ENCODE measurements at places on chromosomes 7 and 10.

GRCh38 chr7:150357270-150357669 lies 11.4 kb upstream of the REPIN1 start:
- DNase-seq = peak; percentile 56

DNA sequence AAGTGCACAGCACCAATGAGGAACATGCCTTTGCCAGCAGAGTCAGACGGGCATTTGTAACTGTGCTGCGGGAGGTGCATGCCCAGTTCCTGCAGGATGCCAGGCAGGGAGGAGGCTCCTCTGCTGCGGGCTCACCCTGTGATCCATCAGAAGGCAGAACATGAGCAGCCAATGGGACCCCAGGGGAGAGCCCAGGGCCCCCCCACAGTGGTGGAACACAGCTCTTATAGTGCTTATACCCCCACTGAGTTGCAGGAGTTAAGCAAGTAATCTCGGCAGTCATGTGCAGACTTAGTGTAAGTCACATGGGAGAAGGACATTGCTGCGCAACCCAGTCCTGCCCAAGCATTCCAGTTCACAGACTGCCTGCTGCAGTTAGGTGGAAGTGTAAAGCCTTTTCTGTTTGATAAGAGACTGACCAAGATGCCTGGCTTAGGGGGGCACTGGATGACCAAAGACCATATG lies 120.3 kb upstream of the TMEM106B start:
- no peak for DNase-seq

DNA sequence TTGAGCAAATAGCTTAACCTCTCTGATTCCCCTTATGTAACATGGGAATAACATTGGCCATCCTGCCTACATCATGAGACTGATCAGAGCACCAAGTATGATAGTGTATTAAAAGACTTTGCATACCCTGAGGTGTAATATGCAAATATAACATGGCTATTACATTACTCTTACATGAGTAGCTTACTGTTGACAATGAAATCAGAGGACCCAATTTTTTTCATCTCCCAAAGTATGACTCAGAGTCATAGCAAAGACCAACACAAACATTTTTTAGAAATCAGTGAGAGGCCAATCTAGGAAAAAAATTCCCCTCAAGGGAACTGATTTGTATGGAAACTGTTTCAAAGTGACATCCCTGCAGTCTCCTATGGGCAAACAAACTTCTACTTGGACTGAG lies 47.0 kb upstream of the TMEM140 start:
- no peak for DNase-seq

- DNase-seq = no peak
These were observed 103.2 kb downstream of the NRBF2 start for GRCh38 chr10:63236113-63236935.

GRCh38 chr10:132878091-132878729 lies 64.2 kb downstream of the CFAP46 start:
- DNase-seq = no peak

DNA sequence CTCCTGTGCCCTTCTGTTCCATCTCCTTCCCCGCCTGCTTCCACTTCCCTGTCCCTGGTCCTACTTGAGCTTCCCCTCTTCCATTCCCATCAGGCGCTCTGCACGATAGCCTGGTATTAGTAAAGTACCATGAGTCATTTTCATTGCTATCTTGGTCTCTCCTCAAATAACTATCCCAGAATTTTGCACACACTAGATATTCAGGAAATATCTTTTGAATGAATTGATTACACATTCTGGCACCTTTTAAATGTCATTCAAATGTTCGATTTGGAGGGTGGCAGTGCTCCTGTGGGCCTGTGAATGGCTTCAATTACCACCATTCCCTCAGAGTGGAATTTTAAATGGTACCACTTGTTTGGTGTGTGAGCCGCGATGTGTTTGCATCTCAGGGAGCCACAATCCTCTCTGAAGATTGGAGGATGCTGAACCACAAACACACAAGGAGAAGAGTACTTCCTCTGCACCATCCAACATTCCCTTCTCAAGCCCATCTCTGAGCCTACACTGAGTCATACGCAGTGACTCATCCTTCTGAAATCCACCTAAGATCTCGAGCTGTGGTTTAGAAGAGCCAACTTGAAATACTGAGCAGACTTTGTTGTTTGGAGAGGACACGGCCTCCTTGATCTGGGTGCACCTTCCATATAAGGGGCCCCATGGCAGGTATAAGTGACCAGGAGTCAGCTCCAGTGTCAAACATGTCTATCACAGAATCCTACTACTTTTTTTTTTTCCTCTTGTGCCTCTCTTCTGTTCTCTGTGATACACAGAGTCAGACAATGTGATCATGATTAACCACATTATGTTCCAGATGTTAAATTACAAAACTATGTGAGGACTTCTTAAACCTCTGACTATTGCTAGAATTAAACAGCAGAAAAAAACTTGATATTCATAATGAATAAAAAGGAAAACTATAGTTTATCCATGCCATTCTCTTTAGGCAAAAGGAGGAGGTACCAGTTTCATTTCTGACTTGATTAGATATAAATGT lies 81.9 kb downstream of the BMPER start:
- DNase-seq = no peak

DNA sequence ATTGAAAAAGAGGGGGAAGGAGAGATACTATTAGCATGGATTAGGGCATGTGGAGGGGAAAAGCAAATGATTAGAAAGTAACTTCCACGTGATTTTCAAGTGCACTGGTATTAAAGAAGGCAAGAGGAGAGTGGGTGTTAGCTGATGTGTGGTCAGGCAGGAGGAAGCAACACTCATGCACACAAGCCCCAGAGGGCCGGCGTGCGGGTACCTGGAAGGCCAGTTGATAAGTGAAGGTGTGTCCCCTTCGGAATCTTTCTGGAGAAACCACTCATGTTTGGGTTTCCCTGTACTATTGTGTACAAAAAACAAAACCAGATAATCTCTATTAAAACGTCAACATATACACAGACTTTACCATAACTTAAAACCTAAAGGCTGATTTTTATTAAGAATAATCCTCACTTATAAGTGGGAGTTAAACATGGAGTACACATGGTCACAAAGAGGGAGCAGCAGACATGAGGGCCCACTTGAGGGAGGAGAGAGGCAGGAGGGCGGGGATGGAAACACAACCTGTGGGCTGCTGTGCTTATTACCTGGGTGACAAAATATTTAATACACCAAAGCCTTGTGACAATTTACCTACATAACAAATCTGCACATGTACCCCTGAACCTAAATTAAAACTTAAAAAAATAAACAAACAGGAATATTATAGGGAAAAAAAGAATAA lies 98.9 kb downstream of the SVIL start:
- DNase-seq = no peak

DNA sequence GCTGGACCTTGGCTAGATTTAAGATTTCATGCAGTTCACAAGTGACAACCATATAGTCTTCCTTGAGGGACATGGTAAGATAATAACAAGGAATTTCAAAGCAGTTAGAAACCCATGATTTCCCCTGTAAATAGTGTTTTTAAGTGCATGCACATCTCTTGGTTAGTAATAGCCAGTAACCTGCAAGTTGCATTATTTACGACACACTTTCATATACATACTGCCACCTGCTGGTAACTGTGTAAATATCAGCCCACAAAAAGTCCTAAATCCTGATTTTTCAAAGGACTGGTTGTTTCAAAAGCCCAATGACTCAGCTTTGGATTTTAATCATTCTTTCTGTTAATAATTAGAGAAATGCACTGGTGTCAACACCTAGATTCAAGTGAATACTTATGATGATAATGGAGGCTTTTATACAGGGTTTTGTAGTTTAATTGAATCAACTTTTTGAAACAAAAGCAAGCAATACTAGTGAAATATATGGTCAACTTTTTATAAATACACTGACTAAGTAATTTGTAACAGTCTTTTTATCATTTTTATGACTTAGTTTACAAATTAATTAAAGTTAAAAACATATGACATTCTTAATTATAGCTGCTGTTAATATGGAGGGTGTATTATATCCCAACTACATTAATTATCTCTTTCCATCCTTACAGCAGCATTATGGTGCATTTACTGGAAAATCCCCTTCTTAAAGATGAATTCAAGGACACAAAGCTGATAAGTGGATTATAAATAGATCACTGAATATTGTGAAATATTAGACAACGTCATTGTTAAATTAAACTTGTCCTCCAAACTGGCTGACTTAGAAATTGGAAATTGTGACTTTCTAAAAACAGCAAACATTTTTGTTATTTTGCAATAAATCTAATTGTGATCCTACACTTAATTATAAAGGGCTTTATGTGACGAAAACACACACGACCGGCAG lies 367.7 kb upstream of the SEMA3D start:
- DNase-seq = no peak

DNA sequence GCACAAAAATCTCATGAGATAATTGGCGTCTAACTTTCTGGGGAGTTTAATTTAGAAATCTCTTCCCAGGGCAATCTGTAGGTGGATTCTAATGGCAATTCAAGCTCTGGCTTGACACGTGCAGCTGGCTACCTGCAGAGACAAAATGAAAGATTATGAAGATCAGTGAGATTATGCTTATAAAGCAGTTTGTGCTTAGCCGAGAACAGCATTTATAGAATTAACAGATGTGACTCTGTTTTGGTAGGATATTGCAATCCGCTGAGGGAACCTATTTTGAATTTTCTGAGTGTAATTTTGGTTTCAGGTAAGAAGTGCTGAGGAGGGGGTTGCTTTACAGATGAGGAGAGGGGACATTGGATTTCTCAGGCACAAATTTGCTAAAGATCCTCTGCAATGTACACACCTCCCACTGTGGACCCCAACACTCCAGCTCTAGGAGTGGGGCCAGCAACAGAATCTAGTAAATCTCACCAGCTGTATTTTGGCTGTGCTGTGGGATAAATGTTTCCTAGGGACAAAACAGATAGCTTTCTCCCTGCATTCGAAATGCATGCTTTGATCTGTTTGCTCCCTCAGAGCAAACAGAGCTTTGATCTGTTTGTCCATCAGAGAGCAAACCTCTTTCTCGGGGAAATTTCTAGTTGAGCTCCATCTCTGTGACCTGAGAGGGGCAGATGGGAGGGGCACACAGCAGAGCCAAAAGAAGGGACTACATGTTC lies 7.4 kb downstream of the GJD4 start:
- DNase-seq = no peak
